ENCODE measurements at places on chromosomes 6 and 20.

- DNase-seq = no peak
Observed at GRCh38 chr6:7273709-7274108, 39.3 kb downstream of the SSR1 start.

GRCh38 chr6:93575495-93576267 is 156.3 kb upstream of the EPHA7 start:
- DNase-seq = no peak

GRCh38 chr6:87494761-87495422 is 22.1 kb downstream of the SLC35A1 start:
- DNase-seq = no peak

DNA sequence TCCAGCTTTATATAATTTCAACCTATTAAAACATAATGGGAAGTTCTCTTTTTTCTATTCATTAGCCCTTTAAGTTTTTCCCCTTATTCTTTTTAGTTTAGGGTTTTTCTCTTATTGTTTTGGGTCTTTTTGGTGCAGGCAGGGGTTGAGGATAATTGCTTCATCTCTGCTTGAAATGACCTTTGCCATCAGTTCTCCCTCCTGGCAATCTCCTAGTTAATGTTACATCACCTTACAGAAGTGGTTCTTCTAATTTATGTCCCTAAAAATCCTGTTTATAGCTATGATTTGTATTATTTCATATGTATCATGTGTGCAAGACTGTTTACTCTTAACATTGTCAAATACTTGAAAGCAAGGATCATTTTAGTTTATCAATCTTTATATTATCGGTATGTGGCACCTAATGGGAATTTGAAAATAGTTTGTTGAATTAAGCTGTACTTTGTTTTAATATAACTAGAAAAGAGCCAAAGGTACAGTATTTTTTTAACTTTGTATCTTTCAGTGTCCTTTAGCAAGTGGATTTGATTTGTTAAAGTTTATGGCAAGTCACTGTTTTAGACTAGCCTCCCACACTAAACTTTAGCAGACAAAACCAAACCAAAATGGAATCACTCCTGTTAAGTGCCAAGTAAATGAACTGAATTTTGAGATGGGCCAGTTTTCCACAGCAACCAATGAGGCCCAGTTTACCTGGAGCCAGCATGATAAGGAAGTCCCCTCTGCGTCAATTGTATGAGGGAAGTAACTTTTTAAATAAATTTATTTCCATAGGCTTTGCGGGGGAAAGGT is 26.6 kb upstream of the RUNX2 start:
- DNase-seq = no peak

- no peak for DNase-seq
Observed at GRCh38 chr6:36160147-36160760, 29.9 kb downstream of the MAPK13 start.

GRCh38 chr20:550611-551010 is 7.0 kb upstream of the CSNK2A1 start:
- DNase-seq = no peak

GRCh38 chr6:165439928-165440554 is 130.6 kb upstream of the C6orf118 start:
- DNase-seq = no peak

DNA sequence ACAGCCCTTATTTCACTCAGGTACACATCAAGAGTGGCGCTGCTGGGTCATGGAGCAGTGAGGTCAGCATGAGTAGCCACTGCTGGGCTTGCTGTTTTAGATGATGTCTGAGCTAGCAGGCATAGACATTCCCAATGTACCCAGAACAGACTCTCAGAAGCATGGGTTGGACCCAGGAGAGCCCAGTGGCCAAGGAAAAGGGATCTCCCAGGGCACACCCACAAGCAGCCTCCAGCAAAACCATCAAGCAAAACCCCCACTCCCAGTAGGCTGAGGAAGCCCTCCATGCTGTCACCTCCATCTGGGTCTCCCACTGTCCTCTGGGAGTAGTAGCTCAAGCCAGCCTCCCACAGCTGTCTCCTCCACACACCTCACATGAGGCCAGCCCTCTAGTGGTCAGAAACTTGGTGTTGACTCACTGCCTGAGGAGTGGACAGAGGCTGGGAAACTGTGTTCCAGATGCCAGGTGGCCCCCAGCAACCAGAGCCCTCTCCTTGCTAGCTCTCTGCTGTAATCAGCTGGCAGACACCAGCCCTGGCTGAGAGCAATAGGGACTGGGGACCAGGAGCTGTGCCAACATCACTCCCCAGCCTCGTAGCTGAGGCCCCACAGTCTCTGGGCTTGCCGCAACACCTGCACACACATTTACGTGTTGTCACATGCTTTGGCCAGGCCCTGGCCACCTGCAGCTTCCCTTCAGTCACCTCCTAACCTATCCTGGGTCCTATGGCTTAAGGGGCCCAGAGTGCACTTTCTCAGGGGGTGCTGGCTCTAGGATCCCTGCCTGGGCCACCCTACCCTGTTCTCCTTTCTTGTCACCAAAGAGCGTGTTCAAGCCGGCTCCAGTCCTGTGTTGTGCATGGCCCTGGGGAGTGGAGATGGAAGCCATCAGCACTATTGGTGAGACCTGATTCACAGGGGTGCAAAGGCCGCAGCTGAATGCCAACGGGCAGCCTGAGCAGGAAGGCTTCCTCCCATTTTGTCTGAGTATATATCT is 1.9 kb upstream of the AP5S1 start:
- no peak for DNase-seq

GRCh38 chr6:25463441-25463840 is 184.3 kb downstream of the CARMIL1 start:
- no peak for DNase-seq

GRCh38 chr20:57034001-57034400 is 232.4 kb downstream of the BMP7 start:
- no peak for DNase-seq

- DNase-seq = no peak
Observed at GRCh38 chr6:23414051-23414445, 712.0 kb upstream of the NRSN1 start.

DNA sequence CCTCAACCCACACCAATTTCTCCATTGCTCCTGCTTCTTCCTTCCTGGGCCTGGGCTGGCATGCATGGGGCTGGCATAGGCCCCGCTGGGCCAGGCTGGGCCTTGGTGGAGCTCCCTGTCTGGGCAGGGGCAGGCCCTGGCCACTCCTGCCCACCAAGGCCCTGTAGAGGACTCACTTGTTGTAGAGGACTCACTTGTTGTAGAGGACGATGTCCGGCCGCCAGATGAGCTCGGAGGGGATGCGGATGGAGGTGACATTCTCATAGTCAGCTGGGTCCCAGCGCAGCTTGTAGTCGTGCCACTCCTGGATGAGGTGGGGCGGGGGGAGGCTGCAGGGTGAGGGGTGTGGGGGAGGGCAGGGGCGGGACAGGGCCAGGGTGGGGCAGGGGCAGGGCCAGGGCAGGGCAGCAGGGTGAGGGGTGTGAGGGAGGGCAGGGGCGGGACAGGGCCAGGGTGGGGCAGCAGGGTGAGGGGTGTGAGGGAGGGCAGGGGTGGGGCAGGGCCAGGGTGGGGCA is 5.3 kb downstream of the CHRNA4 start:
- no peak for DNase-seq

DNA sequence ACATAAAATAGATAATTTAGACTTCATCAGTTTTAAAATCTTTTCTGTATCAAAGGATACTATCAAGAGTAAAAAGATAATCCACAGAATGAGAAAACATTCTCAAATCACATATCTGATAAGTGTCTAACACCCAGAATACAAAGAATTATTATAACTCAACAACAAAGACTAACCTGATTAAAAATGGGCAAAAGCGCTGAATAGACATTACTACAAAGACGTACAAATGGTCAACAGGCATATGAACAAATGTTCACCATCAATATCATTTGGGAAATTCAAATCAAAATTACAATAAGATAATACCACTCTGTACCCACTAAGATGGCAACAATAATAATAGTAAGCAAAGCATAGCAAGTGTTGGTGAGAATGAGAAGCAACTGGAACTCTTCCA is 503.8 kb downstream of the CDH26 start:
- DNase-seq = no peak

- no peak for DNase-seq
Observed at GRCh38 chr20:10671221-10671918, 2.4 kb downstream of the JAG1 start.

DNA sequence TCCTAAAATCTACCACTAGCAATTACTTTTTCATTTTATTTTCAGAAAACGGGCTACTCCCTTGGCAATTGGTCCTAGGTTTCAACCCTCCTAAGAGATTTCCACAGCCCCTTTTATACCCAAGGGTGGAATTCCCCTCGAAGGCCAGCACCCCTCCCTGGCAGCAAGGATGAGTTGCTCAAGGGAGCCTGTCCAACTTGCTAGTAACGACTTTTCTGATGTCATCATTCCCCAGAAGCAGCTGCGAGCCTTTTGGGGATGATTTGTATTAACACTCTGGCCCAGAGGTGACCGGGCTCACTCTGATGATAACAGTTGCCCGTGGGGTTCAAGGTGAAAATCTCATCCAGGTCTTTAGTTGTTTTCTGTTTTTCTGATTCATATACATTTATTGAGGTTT is 30.7 kb upstream of the NAA20 start:
- no peak for DNase-seq

DNA sequence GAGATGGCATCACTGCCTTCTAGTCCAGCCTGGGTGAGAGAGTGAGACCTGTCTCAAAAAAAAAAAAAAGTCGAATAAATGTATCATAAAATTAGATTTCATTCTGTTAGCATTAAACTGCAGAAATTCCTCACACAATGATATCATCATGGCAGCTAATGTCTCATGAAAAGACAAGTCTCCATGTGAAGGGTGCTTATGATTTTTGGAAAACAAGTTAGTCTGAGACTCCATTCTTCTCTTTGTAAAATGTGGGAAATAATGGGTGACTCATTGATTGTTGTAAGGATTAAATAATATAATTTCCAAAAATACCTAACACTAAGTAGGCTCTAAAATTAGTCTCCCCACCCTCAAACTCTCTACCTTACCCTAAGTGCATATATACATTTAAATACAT is 49.6 kb upstream of the CDYL start:
- DNase-seq = no peak

- DNase-seq = no peak
Observed at GRCh38 chr20:53664121-53664520, 70.5 kb upstream of the ZNF217 start.

DNA sequence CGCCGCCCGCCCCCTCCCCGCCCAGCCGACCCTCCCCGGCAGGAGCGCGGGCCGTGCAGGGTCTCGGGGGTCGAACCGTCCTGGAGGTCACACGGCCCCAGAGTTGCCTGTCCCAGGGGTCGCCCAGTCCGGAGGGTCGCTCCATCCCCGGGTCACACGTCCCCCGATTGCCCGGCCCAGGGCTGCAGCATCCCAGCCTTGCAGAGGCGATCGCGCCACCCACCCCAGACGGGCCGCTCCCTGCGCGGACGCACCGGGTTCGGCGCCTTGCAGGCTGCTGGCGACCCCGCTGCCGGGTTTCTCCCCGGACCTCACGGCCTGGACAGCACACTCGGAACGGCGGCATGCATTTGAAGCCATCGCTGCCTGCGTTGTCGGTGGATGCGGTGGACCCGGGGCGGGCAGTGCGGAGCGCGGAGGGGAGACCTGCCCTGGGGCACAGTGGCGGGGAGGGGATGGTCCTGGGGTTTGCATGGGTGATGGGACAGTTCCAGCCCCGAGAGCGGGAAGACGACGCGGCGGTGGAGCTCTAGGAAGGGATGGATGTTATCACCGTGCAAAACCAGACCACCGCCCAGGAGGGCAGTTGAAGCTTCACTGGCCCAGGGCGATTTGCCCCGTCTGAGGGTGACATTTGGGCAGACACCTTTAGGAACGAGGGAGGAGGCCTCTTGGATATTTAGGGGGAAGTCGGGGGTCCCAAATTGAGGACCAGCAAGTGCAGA is 22.7 kb upstream of the FRMD1 start:
- DNase-seq = no peak

DNA sequence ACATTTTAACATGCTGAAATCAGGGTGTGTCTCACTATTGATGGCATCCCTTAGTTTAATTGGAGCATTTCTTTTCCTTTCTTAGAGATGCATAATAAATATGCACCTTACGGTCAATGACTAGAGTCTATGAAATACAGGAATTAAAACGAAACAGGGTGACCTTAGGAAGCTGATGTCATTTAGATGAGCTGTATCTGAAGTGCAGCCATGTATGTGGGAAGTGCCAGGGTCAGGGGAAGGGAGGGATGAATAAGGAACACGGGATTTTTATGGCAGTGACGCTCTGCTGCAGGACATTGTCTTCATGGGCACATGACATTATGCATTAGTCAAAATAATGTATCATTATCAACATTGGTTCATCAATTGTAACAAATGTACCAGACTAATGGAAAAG is 84.0 kb downstream of the AGPAT4 start:
- DNase-seq = no peak
